ENCODE measurements at places on chromosomes 3 and 15.

DNA sequence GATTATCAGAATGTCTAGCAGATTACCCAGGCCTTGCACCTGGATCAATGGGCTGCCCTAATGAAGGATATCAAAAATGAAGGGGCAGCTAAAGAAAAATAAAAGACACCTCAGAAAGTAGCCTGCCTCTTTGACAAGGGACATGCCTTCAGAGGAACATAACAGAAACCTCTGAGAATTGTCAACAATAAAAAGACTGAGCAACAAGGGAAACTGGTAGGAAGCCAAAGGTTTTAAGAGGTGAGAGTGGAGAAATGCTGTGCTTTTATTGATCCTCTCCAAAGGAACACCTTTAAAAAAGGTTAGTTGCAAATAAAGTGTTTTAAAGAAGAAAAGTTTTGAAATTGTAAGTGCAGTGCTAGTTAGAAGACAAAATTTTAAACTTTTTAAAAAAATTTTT is 187.8 kb upstream of the TTC14 start:
- DNase-seq: no peak

DNA sequence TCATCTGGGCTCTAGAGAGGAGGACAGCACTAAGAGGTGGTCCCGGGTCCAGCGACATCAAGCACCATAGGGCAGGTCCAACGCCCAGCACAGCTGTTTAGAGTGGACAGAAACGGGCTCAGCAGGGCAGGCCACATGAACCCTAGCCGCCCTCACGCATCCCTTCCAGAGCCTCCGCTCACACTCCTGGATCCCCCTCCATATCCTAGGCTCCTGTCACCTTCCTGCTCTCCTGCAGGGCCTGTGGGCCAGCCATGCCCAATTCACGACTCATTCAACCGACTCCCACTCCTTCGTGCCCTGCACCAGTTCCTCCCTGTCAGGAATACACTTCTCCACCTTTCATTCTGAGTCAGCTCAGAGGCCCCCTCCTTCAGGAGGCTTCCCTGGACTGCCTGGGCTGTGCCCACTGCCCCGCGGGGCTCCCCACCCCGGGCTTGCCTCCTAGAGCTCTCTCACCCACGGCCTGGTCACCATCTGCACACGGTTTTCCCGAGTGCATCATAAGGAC is 90.2 kb downstream of the LINGO1 start:
- peak; percentile 58 for DNase-seq

DNA sequence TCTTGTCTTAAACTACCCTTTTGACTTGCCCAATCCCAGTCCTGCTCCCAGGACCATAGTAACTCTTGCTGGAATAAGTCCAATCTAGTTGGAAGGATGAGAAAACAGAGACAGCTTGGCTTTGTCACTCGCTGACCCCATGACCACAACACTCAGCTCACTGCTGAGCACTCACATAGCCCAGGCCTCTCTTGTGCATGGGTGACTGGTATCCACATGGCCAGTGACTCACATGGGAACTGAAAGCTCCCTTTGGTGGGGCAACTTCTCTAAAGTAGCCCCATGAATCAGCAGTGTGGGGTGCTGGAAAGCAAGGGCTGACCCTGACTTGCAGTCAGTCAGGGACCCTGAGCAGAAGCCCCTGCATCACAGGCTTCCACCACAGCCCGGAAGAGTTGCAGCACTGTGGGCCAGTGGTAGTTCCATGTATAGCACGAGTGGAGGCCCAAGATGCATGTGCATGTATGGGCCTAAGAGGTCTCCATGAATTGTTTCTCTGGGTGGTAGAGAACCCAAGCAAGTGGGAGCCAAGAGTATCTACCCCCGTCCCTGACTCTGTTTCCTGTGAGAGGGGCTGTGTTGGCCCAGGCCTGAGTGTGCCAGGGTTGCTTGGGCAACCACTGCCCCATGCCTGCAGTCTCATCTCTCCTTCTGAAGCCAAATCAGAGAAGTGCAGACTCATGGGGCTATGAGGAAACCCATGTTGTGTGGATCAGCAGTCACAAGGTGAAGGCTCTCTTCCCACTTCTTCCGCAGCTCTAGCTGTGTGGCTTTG is 62.1 kb upstream of the XCR1 start:
- peak; percentile 85 for DNase-seq

DNA sequence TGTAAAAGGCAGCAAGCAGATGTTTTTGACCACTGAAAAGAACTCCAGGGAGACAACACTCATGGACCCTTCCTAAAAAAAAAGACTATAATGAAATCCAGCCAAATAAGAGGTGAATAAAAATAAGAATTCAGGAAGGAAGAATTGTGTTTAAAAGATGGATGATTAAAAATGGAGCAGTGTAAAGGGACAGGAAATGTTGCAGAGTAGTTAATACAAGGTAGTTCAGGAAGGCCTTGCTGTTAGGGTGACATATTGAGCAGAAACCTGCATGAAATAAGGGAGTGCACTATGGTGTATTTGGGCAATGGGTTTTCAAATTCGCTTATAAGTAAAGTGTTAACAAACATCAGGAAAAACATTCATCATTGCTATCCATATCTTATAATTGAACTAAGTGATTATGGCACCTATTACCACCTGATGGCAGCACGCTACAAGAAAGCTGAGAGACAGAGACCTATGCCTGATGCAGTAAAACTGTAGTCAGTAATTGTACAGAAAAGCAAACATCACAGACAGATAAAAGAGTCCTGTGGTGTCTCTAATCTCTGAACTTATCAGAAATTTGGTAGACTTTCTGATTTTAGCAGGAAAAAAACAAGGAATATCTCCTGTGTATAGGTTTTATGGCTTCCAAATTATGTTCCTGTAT is 5.8 kb upstream of the DBR1 start:
- DNase-seq: peak; percentile 27

DNA sequence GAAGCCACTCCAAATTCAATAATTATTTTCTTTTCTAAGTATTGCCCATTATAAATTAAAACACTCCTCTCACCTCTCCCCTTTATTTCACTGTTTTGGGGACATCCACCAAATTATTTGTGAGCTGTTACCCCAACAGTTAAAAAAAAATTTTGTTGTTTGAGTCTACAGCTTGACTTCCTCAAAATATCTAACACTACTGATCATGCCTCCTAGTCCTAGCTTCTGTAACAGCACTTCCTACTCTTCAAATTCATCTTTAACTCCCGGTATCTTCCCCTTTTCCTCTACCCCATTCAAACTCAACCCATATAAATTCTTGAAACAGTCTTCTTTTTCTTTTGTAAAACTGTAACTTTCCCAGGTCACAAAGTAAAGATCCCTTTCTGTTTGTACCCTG is 15.9 kb downstream of the PARL start:
- no peak for DNase-seq

DNA sequence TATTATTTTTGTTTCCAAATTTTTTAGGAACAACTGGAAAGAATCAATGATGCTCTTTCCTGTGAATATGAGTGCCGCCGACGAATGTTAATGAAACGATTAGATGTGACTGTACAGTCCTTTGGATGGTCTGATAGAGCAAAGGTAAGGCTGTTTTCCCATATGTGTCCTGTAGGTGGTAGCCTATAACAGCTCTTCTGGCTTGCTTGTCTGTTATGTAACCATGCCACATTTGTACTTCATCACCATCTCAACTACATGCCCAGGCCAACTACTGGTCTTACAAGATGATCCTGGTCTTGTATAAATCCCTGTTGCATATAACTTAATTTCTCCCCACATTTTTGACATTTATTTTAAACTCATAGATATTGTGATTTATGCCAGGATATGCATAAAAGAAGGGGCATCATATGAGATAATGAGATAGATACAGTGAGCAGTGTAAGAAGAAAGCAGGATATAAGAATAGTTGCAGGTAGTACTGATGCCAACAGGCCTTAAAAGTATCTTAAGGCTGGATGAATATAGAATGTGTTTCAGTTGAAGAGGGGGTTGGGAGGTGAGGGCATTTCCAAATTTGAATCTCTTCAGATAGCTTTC is 20.3 kb downstream of the FAM98B start:
- no peak for DNase-seq

GRCh38 chr3:123479891-123480290 is 31.0 kb upstream of the ADCY5 start:
- DNase-seq: no peak

- DNase-seq: no peak
Measured at GRCh38 chr15:70035051-70035718, 62.5 kb downstream of the TLE3 start.

DNA sequence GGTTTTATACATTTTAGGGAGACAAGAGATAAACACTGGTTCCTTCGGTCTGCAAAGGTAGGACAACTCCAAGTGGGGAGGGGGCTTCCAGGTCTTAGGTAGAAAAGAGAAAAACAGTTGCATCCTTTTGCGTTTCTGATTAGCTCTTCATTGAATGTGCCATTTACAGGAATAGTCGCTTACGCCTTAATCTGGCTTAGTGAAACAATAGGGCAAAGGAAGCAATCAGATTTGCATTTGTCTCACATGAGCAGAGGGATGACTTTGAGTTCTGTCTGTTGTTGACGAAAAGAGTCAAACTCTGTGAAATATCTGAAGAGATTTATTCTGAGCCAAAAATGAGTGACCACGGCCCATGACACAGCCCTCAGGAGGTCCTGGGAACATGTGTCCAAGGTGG is 166.0 kb upstream of the ATP10A start:
- DNase-seq: no peak

GRCh38 chr3:54983266-54984099 is 55.6 kb upstream of the LRTM1 start:
- DNase-seq: no peak
